Endodermal cell (in vitro differentiated cells): ENCODE measurements at places on chromosomes 1 and 21.

GRCh38 chr1:210246447-210246846 lies 13.9 kb downstream of the SERTAD4 start:
- no peak for DNase-seq

GRCh38 chr1:234559902-234560676 lies 49.9 kb downstream of the IRF2BP2 start:
- peak; percentile 28 for DNase-seq

DNA sequence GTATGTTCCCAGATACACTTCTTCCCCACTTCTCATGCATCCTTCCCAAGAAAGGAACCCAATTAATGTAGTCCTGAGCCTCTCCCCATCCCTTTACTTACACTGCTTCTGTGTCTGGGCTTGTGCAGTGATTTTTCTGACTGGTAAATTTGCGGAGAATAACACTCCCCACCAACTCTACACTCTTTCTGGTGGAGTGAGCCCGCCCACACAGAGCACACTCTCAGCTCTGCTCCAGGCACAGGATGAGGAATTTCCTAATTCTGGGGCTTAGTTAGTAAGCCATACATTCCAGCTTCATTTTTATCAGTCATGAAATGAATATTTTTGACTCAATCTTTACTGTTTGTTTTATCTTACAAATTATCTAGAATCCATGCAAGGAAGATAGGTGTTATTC lies 38.6 kb downstream of the FMO4 start:
- DNase-seq, result no peak

- peak; percentile 51 for DNase-seq
These were observed 143.8 kb downstream of the TGFB2 start for GRCh38 chr1:218488986-218489385.

GRCh38 chr1:48080331-48081255 lies 83.4 kb upstream of the TRABD2B start:
- no peak for DNase-seq

DNA sequence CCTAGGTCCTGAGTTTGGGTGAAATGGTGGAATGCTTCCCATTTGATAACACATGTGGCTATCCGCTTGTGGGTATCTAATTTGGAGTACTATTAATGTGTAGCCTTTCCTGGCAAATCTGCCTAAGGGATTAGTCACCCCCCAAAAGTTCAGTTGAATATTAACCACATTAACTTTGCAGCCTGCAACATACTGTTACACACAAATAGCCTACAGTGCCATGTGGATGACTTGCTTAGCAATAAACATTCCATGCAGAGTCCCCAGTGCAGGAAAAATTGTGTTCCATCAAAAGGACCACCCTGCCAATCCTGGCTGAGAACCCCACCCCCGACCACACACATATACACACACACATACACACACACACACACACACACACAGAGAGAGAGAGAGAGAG lies 303.3 kb upstream of the ESRRG start:
- DNase-seq, result no peak

GRCh38 chr1:41581216-41582003 lies 96.9 kb upstream of the EDN2 start:
- peak; percentile 24 for DNase-seq

DNA sequence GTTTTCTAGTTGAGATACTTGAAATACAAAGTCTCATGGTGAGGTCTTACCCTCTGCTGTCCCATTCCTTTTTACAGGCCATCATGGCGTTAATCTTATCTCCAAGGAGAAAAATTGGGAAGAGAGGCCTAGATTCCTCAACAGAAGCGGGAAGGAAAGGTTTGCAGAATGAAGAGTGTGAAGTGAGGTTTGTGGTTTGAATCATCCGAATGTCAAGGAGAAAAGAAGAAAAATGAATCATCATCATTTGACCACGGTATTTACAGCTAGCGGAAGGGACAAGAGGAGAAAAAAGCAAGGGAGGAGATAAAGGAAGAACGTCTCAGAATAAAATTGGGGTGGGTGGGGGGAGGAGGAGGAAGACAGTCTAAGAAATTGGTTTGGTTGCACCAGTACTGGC lies 935 bp upstream of the COG2 start:
- no peak for DNase-seq

GRCh38 chr1:102655034-102655433 lies 453.3 kb downstream of the COL11A1 start:
- no peak for DNase-seq

GRCh38 chr1:94025383-94026340 lies 95.3 kb downstream of the ABCA4 start:
- peak; percentile 69 for DNase-seq

DNA sequence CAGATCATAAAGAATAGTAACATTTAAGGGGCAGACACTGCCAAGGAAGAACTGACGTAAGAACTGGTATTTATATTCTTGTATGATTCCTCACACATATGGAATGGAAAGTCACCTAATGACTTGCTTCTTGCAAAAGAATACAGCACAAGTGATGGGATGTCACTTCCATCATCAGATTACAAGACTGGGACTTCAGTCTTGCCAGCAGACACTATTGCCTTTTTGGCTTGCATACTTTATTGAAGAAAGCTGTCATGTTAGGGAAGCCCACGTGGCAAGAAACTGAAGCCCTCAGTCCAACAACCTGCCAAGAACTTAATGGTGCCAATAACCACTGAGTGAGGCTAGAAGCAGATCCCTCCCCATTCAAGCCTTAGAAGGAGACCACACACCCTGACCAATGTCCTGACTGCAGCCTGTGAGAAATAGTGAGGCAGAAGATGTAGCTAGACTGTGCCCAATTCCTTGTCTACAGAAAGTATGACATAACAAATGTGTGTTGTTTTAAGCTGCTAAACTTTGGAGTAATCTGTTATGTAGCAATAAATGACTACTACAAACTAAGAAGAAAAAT lies 12.0 kb downstream of the EGLN1 start:
- no peak for DNase-seq

DNA sequence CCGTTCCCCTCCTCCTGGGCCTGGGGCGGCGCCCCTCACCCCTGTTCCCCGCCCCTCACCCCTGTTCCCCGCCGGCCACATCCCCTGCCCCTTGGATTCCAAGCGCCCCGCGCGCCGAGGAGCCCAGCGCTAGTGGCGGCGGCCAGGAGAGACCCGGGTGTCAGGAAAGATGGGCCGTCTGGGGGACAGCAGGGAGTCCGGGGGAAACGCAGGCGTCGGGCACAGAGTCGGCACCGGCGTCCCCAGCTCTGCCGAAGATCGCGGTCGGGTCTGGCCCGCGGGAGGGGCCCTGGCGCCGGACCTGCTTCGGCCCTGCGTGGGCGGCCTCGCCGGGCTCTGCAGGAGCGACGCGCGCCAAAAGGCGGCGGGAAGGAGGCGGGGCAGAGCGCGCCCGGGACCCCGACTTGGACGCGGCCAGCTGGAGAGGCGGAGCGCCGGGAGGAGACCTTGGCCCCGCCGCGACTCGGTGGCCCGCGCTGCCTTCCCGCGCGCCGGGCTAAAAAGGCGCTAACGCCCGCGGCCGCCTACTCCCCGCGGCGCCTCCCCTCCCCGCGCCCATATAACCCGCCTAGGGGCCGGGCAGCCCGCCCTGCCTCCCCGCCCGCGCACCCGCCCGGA lies at the start of gene TP73:
TSS of gene TP73 (plus strand) at position 587 of the 618 bp plus-strand sequence. CDS start 29,850 bp downstream, outside the sequence.
- peak; percentile 74 for DNase-seq

DNA sequence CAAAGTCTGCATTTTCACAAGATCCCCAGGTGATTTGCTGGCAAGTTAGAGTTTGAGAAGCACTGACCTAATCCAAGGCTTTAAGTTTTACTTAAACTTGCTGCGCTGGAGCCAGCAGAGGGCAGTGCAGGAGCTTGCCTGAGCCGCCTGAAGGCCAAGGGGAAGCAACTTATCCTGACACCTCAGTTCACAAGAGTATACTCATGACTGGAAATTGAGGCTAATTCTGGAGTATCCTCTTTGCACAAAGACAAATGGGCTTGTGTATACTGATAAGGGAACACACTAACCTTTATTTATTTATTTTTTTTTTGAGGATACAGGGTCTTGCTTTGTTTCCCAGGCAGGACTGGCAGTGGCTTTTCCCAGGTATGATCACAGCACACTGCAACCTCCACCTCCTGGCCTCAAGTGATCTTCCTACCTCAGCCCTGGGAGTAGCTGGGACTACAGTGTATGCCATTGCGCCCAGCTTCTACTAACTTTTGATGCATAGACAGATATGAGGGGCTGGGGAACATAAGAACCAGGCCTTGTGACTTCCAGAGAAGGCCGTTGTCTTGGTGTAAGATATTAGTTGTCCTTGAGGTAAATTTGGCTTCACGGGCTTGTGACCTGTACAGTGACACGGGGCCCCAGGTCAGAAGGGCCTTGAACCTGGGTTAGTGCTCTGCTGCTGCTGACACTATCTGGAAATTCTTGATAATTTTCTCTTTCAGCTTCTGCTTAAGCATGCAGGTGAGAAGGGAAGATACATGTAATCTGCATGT lies 29.0 kb upstream of the SLAMF1 start:
- DNase-seq, result peak; percentile 92

GRCh38 chr1:171793636-171794035 lies 12.2 kb downstream of the METTL13 start:
- no peak for DNase-seq

GRCh38 chr1:240706150-240706935 lies 94.4 kb upstream of the GREM2 start:
- no peak for DNase-seq

DNA sequence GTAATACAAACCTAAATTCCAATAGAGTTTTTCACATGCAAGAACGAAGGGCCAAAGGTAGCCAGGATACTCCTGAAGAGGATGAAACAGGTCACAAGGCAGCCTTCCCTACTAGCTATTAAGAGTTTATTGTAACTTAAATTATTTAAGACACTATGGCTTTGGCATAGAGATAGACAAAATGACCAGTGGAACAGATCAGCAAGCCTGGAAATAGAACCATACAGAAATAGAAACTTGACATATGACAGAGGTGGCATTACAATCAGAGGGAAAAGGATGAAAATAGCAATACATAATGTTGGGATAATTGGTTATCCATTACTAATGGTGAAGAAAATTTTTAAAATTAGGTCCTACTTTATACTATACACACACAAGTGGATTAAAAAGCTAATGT lies 16.5 kb downstream of the GFI1 start:
- DNase-seq, result no peak
